ENCODE measurements at places on chromosomes 3 and 15.

DNA sequence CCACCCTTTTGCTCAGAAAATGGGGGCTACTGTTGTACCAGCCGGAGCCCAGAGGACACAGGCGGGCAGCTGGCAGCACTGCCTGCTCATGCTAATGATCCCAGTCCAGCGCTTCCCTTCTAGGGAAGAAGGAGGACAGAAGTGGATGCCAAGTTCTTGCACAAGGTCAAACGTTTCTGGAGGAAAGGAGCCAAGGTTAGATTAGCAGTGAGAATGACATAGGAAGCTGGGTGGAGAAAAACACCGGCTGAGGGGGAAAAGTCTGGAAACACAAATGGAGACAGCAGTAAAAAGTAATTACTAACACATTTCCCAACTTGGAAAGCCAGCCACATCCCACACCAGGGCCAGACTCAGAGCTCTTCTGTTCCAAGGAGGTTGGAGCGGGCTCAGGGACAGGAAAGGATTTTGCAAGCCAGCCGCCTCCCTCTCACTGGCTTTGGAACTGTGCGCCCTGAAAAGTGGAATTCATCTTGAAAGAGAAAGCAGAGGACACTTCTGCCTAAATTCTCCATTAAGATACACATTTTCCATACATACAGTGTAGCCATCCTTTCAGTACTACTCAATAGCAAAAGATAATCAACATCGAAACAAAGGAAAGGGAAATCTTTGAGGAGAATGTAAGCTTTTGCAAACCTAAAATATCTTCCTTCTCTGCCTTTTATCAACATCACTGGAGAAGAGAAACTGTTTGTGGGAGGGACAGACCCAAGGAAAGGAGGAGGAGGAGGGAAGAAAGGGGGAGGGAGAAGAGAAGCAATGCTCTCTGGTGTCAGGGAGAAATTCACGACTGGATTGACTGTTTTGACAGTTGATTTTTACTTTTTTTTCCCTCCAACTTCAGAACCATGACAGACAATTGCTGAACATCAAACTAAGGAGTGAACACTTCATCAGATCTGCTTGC is 133.6 kb downstream of the CD47 start:
- no peak for DNase-seq

DNA sequence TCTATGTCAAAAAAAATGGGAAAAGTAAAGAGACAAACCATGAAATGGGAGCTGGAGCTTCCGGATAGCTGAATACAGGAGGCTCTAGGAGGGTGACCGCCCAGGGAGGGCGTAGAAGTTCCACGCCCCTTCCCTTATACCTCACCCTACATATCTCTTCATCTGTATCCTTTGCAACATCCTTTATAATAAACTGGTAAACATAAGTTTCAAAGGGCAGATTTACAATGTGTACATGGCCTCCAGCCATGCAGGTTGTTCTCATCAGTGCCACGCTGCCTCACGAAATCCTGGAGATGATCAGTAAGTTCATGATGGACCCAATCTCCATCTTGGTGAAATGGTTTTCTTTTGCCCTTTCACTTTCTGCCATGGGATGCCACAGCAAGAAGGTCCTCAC is 121.8 kb downstream of the OSBPL10 start:
- DNase-seq = no peak

DNA sequence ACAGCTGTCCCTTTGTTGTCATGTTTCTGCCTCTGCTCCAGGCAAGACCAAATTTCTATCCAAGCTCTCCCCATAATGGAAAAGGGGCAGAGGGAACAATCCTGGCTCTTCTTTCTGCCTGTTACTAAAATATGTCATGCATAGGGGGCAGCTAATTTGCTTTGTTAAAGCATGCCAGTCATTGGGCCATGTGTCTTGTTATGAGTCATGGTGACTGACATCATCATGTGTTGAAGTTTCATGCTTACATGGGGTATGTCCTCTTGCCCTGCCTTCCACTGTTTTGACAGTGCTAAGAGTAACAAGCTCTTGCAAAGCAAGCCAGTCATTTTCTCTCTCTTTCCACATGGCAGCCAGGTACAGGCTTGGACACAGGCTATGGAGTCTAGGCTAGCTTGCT is 268.9 kb downstream of the GABRB3 start:
- DNase-seq = no peak

DNA sequence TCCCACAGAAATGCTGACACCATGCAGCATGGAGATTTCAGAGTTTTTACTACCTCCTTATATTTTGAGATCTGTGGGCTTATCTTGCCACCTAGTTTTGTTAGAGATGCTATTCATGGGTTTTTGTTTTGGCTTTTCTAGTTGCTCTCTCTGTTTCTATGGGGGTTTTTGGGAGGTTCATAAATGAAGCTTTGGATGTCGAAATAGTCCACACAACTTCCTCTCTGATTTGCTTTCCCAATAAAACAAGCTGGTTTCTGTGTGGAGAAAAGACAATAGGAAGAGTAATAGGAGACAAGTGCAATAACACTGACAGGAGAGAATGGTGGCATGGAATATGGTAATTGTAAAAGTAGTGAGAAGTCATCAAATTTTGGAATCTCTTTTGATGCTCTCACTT is 106.8 kb upstream of the GPR149 start:
- no peak for DNase-seq

- DNase-seq = no peak
Measured at GRCh38 chr3:122066331-122067213, 11.4 kb downstream of the CD86 start.

- DNase-seq = no peak
Measured at GRCh38 chr15:40063563-40064011, 24.6 kb upstream of the SRP14 start.

- no peak for DNase-seq
Measured at GRCh38 chr3:114554731-114555130, 260.9 kb downstream of the TIGIT start.

- DNase-seq = no peak
Measured at GRCh38 chr3:23567917-23568316, 237.8 kb upstream of the UBE2E1 start.

GRCh38 chr3:110685630-110686029 is 386.0 kb upstream of the NECTIN3 start:
- no peak for DNase-seq

- DNase-seq = no peak
Measured at GRCh38 chr3:172885704-172886103, 135.2 kb downstream of the ECT2 start.
